ENCODE measurements at places on chromosomes 11 and 22.

DNA sequence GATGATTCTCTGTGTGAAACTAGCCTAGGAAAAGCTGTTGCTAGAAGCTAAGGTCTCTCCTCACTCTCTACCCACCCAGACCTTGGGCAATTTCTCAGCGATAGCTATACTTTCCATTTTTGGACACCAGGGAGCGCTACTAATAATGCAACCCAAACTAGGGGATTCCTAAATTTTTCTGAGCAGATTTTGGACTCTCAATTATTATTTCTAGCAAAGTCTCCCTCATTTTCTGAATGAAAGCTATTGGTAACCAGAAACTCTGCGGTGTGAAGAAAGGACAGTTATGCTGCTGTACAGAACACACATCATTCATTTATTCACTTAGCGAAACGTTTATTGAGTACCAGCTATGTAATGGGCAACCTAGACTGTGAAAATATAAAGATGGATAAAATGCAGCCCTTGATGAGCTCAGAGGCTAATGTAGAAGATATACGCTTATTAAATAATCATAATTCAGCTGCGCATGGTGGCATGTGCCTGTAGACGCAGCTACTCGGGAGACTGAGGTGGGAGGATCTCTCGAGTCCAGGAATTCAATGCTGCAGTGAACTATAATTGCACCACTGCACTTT is 6.1 kb upstream of the STIM1 start:
- DNase-seq = peak; percentile 64

GRCh38 chr11:63866211-63866610 is 27.3 kb downstream of the MARK2 start:
- DNase-seq = no peak

DNA sequence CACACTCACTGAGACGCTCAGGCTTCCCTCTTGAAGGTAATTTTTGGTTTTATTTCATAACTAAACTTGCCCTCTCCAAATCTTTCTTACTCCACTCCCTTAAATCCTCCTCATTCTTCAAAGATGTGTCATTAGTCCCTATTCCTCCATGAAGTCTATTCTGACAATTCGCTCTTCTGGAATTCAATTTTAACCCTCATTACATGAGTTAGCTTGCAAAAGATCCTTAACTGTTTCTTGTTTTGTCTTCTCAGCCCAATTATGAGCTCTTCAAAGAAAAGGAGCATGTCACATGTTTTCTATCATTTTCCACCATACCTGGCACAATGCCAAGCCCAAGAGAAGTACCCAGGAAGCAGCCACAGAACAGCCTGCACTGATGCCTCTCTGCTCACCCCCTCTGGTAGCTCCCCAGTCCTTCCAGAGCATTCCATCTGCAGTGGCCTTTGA is 13.0 kb downstream of the GALNT18 start:
- no peak for DNase-seq

- DNase-seq = no peak
These were observed 586 bp downstream of the LRP5 start for GRCh38 chr11:68312780-68313573.

- DNase-seq = no peak
These were observed 31.9 kb downstream of the ATG13 start for GRCh38 chr11:46649180-46649738.

GRCh38 chr11:16494918-16495691 is 138.8 kb upstream of the SOX6 start:
- no peak for DNase-seq

GRCh38 chr22:50233223-50233622 is 11.6 kb downstream of the TUBGCP6 start:
- no peak for DNase-seq

DNA sequence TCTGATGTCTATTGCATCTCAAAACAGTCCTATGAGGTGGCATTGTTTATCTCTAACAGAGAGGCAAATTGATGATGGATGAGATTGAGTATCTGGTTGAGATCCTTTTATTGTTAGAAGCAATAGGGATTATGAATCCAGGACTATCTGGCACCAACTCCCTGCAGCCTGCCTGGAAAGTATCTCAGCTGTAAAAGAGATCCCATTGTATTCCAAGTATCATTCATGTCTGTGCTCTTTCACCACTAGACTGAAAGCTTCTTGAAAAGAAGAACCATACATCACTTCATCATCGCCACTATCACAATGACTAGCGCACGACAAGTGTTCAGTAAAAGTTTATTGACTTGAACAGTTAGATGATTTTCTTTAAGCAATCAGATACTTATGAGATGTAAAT is 41.9 kb upstream of the PCF11 start:
- DNase-seq = no peak

DNA sequence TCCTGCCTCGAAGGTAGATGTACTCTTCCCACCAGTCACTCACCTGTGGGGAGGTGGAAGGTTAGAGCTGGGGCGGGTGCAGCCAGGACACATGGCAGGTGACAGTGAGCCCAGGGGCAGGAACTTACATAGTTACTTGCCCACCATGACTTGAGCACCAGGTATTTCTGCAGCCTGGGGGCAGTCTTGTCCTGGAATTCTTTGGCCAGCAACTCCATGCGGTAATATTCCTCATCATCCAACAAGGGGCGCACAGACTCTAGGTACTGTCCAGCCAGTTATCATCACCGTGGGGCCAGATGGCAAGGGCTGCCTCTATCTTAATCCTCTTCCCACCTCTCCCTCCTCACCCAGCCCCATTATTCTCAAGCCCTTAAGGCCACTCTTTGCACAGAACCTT is 2.2 kb downstream of the CPT1B start:
- DNase-seq = peak; percentile 21

DNA sequence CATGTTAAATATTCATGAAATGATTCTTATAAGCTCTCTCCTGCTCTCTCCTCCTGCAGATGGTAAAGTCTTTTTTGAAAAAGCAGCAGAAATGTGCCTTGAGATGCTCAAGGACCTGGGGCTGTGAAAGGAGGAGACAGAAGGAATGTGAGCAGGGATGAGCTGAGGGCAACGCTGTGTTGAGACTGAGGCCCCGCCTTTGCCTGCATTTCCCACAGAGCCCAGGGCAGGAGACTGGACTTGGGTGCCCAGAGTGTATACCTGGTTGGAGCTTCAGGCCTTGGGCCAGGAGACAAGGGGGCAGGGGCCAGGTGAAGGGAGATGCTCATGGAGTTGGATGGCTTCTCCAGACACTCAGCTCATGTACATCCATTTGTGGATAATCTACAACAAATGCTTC is 39.2 kb downstream of the CEP164 start:
- DNase-seq = no peak

DNA sequence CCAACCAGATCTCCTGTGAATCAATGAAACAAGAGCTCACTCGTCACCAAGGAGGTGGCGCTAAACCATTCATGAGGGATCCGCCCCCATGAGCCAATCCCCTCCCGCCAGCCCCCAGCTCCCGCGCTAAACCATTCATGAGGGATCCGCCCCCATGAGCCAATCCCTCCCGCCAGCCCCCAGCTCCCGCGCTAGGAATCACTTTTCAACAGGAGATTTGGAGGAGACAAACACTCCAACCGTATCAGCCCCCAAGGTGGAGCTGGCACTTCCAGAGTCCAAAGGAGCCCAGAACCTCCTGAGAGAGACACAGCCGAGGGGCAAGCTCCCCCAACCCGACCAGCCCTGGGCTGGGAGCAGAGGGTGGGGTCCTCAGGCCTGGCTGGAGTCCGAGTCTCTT is 40.9 kb upstream of the PRR5 start:
- DNase-seq = no peak

DNA sequence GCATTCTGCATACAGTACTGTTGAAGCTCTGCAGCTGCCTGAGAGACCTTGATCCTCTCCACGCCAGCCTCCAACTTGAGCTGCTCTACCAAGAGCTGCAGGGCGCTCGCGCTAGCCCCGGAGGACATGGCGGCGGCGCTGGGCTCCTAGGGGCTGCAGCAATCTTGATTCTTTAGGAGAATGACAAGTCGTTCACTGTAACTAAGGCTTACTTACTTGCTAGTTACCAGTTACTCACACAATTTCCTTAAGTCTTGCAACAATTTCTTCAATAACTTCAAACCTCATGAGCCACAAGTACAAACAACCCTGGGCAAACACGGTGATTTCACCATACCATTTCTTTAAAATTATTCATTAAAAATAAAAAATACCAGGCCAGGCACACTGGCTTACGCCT is 21.9 kb downstream of the SBF2 start:
- DNase-seq = no peak

GRCh38 chr22:49548356-49549202 is 279.1 kb downstream of the BRD1 start:
- no peak for DNase-seq

GRCh38 chr11:102447193-102447592 is 5.4 kb downstream of the TMEM123 start:
- DNase-seq = no peak

DNA sequence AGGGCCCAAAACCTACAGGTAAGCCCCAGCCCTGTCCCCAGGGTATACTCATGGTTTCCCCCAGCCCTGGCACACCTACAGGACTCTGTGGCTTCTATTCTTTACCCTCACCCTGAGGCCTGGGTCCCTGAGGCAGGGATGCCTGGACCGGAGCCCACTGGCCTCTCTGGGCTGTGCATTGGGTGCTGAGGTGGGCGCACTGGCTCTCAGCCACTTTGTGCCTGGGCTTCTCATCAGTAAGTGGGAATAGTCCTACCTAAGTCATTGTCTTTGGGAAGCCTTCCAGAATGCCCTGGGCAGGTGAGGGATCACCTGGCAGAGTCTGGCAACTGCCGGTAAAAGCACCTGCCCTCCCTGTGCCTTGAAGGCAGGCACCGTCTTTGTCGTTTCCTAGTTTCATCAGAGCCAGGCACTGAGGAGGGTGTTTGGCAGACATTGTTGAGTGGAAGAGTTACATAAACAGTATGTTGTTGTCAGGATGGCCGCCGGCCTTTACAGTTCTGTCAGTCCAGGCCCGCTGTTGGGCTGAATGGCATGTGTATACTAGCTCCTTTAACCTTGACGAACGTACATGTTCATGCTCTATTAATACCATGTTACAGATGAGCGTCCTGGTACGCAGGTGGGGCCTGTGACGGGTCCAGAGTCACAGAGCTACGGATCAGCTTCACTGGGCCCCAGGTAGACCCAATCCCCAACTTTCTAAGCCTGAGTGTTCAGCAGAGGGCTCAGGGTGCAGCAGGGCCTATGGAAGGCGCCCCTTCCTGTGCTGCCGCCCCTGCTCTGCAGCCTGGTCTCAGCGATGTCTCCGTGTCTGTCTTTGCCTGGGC is 23.0 kb downstream of the SHANK3 start:
- no peak for DNase-seq

- DNase-seq = no peak
These were observed 590.2 kb upstream of the ANO5 start for GRCh38 chr11:21602699-21603098.

DNA sequence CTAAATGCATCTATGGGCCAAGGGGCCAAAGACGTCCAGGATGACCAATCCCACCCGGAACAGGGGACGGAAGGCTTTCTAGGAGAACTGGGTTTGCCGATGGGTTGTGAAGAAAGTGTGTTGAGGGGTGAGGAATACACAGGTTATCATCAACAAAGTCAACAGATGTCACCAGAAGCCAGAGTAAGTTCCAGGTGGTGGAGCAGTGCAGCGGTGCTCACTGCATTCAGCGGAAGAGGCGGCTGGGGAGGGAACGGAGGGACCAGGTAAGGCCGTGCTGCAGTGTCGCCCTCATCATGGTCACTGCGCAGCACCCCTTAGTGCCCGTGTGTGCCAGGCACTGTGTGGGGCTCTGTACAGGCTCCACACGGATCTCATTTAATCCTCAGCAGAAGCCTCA is 176.0 kb downstream of the EFCAB6 start:
- no peak for DNase-seq

GRCh38 chr11:111918390-111919256 is at the start of gene C11orf52:
Gene C11orf52, plus strand, starts transcription at chr11:111918913. Its CDS starts 60 bp downstream, at chr11:111918973.
- peak; percentile 55 for DNase-seq

DNA sequence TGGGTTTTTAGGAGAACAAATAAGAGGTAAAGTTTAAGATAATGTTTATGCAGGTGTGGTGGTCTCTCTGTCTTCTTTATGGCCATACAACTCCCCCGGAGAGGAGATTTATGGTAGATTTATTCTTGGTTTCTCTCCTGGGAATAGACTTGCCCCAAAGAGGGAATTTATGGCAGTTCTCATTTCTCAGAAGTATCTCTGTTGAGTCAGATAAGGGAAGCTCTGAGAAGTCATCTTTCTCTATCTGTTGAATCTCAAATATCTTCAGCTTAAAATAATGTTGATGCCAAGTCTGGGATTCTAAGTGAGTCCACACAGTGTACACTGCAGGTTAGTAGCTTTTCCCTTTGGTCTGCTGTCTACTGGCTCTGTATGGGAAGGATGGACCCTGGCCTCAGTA is 276.4 kb upstream of the PLET1 start:
- DNase-seq = no peak

- DNase-seq = no peak
These were observed 27.1 kb upstream of the SLC22A12 start for GRCh38 chr11:64563966-64564365.

DNA sequence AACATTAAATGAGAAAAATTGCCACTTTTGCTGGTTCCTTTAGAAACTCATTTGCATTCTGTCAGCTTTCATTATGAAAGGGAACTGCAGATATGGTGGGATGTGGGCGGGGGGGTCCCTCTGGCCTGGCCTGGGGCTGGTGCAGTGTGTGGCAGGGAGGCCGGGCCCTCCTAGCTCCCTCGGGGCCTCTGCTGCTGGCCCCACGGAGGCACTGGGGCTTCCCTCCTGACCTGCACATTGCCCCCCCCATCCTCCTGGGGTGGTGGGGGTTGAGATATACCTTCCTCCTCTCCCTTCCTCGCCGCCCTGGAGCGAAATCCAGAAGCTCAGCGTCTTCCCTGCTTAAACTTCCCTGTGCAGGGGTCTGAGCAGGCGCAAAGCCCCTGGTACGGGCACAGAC is 1005.9 kb downstream of the BRD1 start:
- no peak for DNase-seq

DNA sequence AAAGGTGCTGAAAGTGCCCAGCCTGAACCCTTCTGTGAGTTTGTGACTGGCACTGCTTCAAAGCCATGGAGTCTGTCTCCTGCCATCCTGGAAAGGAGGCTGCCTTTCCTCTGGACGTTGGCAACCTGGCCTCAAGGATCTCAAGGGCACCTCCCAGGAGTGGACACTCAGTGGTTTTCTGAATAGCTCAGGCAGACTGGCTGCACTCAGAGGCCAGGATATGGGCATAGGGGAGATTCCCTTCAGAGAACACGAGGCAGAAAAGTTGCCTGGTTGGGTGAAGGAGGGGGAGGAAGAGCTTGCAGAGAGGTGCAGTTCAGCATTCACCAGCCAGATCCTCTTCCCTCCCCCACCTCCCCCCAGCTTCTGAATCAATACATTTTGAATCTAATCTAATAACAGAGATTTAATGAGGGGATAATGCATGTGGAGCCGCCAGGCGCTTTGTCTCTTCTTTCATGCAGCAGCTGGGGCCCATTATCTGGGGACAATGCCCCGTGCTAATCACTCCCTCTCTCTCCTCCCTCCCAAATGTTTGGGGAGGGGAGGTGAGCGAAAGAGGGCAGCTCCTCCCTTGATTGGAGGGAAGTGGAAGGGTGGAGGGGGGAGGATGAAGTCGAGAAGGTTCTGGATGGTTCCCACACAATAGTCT is 17.7 kb downstream of the HTR3A start:
- DNase-seq = no peak

GRCh38 chr22:37416389-37416788 is 10.9 kb downstream of the ELFN2 start:
- no peak for DNase-seq

GRCh38 chr11:90795746-90796145 is 572.9 kb upstream of the CHORDC1 start:
- no peak for DNase-seq
